ENCODE measurements at places on chromosomes 7 and 10.

- no peak for DNase-seq
Observed at GRCh38 chr10:42623929-42624328, 14.4 kb downstream of the ZNF33B start.

DNA sequence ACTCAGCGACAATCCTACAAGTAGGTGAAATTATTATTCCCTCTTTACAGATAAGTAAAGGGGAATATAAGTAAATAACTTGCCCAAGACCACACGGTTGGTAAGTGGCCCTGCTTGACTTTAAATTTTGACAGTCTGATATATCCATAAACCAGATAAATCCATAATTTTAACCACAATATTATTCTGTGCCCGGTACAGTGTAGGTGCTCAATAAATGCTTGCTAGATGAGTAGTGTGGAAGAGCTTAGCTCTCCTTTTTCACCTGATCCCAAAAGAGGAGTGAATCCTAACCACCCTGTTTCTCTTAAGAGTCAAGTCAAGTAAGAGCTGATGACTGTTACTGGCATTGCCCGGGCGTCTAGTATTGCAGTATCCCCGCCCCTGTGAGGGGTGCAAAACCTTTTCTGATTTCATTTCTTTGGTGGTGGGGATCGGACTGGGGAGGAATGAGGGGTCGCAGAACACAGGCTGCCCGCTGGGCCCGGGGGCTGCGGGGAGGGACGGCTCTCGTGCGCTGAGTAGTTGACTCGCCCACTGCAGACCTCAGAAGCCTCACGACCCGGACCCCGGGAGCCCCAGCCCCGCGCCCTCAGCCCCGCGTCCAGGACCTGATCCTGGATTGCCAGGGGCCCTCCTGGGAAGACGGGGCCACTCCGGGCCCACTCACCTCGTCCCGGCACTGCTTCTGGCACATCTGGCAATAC, 490 bp downstream of the KIN start:
- DNase-seq: no peak

DNA sequence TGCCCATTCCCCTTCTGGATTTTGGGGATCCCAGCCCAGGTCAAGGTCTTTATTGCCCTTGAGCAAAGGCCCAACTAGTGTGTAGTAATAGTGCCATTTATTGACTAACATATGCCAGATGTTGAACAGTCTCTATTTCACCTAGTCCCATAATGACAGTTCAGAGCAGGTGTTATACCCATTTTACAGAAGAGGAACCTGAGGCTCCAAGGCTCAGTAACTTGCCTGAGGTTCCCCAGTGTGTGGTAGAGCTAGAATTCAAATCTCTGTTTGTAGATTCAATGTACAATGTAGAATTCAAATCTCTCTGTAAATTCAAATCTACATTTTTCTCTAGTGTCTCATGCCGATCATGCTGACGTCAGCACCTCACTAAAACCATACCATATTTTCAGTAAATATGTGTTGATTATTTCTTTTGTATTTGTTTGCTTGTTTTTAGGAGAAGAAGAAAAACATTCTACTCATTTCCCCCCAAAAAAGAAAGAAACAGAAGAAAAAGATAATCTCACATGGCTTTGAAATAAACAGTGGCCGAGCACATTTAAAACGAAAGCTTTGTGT, 329.7 kb downstream of the PRPF18 start:
- no peak for DNase-seq

GRCh38 chr10:58486821-58487220, 25.9 kb upstream of the BICC1 start:
- DNase-seq: no peak

GRCh38 chr10:5876181-5876768, 13.4 kb downstream of the ANKRD16 start:
- no peak for DNase-seq

DNA sequence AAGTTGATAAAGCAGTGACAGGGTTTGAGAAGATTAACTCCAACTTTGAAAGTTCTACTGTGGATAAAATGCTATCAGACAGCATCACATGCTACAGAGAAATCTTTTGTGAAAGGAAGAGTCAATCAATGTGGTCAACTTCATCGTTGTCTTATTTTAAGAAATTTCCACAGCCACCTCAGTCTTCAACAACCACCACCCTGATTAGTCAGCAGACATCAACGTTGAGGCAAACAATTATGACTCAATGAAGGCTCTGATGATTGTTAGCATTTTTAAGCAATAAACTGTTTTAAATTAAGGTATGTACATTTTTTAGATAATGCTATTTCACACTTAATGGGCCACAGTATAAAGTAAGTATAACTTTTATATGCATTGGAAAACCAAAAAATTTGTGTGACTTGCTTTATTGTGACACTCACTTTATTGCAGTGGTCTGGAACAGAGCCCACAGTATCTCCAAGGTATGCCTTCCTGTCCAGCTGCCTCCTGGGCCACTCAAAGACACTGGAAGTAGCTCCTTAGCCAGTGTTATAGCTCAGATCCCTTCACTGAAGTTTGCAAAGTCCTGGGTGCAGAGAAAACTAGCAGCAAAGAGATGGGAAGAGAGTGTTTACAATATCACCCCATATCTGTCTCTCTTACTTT, 293.1 kb downstream of the ARHGAP12 start:
- no peak for DNase-seq

GRCh38 chr7:139619367-139619657, 95.8 kb downstream of the CLEC2L start:
- DNase-seq: no peak

DNA sequence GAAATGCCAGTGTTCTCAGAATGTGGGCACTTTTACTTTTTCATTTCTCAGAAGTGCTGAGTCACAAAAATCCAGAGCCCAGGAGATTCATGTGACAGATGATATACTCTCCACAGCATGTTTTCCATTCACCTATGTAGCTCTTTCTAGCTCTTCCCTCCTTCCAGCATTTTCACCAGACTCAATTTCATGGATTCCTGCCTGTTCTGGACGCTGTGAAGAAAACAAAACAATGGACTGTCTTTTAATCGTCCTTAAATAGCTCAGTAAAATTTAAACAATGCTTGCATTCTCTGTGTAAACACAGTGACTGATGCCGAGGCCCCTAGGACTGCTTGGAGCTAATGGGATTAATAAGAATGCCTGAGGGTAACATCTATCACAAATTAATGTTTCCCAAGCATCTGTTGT, 25.5 kb downstream of the ZNF713 start:
- no peak for DNase-seq

- DNase-seq: no peak
Observed at GRCh38 chr7:27211764-27212204, 11.9 kb upstream of the HOXA13 start.

DNA sequence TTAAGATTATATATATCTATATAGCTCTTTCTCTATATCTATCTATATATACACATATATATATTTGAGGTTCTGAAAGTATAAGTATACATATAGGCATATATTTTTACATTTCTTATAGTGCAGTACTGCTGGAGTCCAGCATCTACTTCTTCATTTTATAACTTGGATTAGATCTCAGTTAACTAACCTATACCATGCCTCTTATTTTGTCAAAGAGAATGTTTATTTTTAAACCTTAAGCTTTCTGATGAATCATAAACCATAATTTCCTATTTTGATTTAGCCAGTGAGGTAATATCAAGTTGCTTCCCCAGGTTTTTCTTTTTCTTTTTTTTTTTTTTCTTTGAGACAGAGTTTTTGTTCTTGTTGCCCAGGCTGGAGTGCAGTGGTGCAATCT, 8.1 kb downstream of the ZNF32 start:
- DNase-seq: no peak

- no peak for DNase-seq
Observed at GRCh38 chr10:101379663-101380352, 25.8 kb downstream of the BTRC start.

DNA sequence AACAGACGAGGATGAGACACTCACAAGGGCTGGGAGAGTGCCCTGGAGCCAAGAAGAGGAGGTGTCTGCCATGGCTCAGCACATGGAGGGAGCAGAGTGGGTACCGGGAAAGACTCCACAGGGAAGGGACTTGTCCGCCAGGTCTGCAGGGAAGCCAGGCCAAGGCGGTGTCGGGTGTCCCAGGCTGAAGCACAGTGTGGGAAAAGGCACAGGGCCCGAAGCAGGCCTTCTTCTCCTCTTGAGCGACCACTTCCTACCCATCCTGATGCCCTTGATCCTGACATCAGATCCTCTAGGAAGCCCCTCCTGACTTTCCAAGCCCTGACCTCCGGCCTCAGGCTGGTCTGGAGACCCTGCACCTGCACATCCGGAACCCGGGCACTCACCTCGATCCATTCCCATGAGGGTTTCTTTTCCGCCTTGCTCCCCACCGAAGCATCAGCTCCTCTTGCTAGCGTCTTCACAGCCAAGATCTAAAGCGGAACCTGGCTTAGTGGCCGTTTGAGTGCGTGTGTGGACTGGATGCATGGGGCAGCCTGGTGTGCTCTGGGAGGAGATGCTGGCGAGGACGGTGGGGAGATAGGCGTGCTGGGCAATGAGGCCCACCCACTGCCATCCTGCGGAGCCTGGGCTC, 8.5 kb downstream of the CALML3 start:
- no peak for DNase-seq

GRCh38 chr7:94832051-94832450, 75.3 kb upstream of the PPP1R9A start:
- no peak for DNase-seq

DNA sequence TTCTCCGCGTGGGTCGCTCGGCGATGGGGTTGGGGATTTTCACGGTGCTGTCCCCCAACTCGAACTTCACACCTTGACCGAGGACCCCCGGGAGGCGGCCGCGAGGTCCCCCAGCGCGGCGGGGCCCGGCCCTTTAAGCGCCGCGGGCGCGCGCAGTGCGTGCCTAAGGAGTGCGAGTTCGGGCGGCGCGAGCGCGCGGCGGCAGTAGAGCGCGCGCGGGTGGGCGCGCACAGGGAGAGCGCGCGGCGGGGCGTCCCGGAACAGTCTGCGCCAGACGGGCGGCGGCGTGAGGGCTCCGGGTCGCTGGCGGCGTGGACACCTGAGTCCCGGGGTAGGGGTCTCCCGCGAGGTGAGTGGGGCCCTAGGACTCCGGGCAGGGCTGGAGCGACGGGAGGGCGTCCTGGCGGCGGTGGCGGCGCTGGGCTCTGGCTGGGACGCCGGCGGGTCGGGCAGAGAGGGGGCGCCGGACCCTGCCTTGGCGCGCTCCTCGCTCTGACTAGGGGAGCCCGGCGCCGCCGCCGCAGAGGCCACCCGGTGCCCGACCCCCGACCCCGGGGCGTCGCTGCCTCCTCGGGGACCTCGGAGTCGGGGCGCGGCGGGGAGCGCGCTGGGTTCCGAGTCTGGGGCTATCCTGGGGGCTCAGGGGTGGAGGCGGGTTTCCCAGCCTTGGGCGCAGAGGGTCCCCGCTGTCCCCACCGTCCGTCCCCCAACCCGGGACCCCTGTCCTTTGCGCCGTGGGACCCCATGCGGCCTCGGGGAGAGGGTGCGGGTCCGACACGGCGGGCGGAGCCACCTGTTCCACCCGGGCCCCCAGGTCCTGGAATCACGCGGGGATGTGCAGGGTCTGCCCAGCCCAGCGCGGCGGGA, at the start of gene PROSER2:
Gene PROSER2, plus strand, starts transcription at position 235 of the 867 bp plus-strand sequence. CDS start 28,722 bp downstream, outside the sequence.
- DNase-seq: peak; percentile 21

GRCh38 chr10:15220445-15220844, 52.0 kb upstream of the NMT2 start:
- no peak for DNase-seq

DNA sequence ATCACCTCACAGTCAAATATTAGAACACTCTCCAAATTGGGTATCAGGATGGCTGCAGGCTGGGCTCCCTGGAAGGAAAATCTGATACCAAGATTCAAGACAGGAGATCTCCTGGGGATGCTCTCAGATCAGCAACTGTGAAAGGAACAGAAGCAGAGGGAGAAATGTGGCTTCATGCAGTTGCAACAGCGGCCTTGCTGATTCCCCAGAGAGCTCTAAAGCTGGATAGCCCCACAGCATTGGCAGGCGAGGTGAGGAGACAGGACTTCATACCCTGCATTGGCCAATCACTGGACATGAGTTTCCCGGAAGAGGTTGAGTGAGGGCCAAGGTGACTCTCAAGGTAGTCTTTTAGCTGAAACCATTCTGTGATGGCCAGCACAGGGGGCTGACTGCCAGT, 190.6 kb downstream of the PTPN20 start:
- no peak for DNase-seq

GRCh38 chr7:2273866-2274265, 31.8 kb downstream of the NUDT1 start:
- no peak for DNase-seq

- no peak for DNase-seq
Observed at GRCh38 chr7:157292770-157293412, 43.9 kb upstream of the DNAJB6 start.

GRCh38 chr7:81416659-81417058, 353.2 kb downstream of the HGF start:
- DNase-seq: no peak

DNA sequence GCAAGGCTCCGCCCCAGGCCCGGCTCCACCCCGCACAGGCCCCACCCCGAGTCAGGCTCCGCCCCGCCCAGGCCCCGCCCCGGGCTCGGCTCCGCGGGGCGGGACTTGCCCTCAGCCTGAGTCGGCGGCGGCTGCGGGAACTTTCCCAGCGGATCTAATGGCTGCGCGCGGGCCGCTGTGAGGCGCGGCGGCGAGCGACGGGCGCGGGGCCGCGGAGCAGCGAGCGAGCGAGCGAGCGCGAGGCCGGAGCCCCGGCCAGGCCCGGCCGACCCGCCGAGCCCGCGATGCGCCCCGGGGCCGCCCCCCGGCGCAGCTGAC, at the start of gene INPP5A:
Gene INPP5A, plus strand, starts transcription at position 104 of the 318 bp plus-strand sequence. CDS start 310 bp downstream, outside the sequence.
- no peak for DNase-seq

- no peak for DNase-seq
Observed at GRCh38 chr10:32189400-32190084, 133.3 kb upstream of the KIF5B start.

DNA sequence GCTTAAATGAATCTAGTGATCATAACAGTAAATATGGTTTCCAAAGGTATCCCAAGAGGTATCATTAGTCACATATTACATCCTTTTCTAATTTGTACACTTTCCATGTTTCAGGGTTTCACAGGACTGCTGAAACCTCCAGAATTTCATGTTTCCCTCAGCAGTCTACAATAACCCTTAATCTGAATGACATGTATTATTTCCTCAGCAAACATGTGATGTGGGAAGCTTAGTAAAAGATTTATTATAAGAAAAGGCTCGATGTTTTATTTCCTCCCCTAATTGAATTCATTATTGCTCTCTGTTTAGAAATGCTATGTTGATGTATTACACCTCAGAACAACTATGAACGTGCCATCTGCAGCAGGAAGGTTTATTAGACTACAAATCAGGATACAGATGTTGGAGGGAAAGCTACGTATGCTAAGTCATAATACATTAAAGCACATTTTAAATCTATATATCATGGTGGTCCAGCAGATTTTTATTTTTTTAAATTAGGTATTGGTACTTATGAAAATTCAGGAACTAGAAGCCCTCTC, 52.5 kb upstream of the SKAP2 start:
- no peak for DNase-seq

- DNase-seq: no peak
Observed at GRCh38 chr10:127978481-127978880, 71.6 kb downstream of the PTPRE start.

DNA sequence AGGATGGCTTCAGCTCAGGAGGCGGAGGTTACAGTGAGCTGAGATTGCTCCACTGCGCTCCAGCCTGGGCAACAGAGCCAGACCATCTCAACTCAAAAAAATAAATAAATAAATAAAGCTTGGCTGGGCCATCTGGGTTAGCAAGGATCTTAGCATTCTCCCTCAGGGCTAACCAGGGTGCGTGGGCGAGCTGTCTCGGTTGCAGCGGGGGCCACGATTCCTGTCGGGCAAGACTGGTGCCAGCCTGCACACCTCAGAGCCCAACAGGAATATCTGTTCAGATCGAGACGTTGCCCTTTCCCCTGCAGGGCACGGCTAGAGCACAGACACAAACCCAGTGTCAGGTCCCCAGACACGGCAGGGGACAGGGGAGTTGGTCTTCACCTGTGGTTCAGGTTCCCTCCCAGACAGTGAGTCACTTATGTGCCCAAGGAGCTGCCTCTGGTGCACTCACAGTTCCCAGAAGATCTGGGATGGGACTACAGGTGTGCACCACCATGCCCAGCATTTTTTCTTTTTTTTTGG, 75.5 kb upstream of the GTF2I start:
- no peak for DNase-seq

Data from activated naive CD4-positive, alpha-beta T cell (primary cell).